ENCODE measurements at places on chromosomes 7 and 10.

DNA sequence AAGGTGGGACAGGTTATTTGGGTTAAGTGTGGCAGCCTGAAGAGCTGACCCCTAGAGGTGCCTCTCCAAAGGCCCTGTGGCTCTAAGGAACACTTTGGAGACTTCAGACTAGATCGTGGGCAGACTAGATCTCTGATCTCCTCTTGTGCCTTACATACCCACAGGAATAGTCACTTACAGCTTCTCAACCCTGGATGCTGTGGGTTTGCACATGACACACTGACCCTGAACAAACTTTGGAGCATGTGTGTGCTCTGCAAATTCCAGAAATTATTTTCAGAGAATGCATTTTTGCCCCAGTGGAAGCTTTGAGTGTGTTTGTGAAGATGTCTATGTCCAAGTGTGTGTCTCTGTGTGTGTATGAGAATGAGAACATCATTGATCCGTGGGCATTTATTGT, 119.6 kb downstream of the EMX2 start:
- DNase-seq: no peak

DNA sequence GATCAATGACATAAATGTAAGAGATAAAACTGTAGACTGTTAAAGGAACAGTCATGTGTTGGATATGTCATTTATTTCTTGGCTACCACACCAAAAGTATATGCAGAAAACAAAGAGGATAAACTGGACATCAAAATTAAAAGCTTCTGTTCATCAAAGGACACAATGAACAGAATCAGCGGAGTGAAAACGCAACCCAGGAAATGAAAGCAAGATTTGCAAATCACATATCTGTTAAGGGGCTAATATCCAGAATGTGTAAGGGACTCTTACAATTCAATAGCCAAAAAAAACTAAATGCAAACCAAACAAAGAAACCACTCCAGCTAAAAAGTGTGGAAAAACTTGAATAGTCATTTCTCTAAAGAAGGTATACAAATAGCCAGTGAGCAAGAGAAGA, 164.3 kb downstream of the ZMYND11 start:
- no peak for DNase-seq

GRCh38 chr10:35613597-35614226, 8.6 kb downstream of the GJD4 start:
- peak; percentile 4 for DNase-seq

DNA sequence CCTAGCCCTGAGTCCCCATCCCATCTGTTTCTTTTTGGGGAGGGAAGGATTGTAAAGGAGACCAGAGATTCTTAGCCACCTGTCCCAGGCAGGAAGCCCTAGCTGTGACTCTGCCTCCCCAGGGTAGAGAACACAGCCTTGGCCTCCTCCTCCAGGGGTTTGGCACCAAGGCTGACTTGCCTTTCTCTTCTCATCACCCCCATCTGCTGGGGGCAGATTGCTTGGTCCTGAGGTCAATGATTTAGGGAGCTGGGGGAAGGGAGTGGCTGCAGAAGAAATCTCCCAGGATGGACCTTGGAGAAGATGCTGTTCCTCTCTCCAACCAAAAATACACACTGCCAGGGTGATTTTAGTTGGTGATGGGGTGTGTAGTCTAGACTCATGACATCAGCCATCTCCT, 2.6 kb upstream of the MNX1 start:
- no peak for DNase-seq

GRCh38 chr7:1567049-1567771, 2.6 kb downstream of the PSMG3 start:
- DNase-seq: no peak

- DNase-seq: no peak
Observed at GRCh38 chr7:128869944-128870285, 7.3 kb downstream of the ATP6V1F start.

DNA sequence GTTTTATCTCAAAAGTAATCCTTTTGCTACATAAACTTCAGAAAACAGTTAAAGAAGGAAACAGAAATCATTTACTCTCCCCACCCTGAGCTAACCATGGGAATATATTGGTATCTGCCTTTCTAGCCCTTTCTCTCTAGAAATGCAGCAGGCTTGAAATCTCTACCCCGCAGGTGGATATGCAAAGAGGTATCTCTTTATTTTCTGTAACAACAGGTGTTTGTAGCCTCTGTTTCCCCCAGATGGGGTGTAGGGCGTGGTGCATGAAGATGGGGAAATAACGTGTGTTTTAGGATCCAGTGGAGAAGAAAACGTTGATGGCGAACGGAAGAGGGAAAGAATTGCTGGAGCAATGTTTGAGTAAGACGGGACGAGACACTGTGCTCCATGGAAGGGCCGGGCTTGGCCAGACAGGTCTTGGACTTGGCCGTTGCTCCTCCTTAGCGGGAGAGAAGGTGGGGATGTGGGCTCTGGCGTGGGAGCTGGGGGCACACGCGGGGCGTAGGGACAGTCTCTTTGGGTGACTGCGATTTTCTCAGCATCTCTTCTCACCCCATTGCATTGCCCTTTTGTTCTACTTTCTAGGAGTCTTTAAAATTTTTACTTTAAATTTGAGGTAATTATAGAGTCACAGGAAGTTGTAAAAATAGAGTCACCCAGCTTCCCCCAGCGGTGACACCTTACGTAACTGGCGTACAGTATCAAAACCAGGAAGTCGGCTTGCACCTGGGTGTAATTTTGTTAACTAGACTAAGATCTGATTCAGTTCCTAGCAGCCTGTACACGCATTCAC, 82.9 kb downstream of the ELFN1 start:
- DNase-seq: no peak
